CD4-positive, CD25-positive, alpha-beta regulatory T cell (primary cell): ENCODE measurements at places on chromosomes 5 and 9. TPM values are rescaled to one million over a fixed set of nuclear protein-coding genes. Genes with fewer than 3 reads are reported as not detected.
A peak's percentile ranks its signal among the peaks of the same experiment; 100 is the strongest.

DNA sequence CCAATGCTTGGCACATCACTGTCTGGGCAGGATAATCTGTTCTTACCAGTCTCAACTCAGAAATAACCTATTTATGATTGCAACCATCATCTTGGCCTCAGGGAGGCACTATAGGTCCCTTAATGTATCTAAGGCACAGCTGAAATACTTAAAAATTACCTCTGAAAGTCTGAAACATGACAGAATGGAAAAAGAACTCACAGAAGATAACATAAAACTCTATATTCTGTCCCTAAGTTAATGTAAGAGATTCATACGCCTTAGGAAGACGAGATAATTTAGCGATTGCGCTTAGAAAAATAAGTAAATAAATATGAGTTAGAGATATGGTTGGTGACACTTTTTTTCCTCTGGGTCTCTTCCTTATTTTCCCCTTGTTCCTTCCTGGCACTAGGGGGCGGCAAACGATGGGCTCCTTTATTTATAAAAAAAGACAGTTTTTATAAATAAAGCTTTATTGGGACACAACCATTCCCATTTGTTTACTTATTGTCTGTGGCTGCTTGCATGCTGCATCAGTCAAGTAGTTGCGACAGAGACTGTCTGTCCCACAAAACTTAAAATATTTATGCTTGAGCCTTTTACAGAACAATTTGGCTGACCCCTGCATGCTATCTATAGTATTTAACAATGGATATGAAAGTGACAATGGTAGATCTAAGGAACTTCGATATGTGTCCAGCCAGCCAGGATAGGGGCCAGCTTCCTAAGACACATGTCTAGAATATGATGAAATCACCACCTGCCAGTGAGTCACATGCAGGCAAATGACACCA lies 79.6 kb downstream of the PDE4D start:
- no peaks in the 10 kb centered on the region for H3K36me3 ChIP-seq
- peaks cover 3% of the 10 kb centered on the region for H3K27me3 ChIP-seq
- no peak overlapping the region for H3K27ac ChIP-seq
- DNase-seq, result no peak
- peaks cover 5% of the 10 kb centered on the region for H3K4me1 ChIP-seq

- no peak overlapping the region for H3K27ac ChIP-seq
- H3K36me3 ChIP-seq, result no peaks in the 10 kb centered on the region
- no peak for DNase-seq
- H3K4me1 ChIP-seq, result no peaks in the 10 kb centered on the region
- no peak overlapping the region for H3K4me3 ChIP-seq
- H3K27me3 ChIP-seq, result no peaks in the 10 kb centered on the region
These were observed 1538.5 kb upstream of the CDH6 start for GRCh38 chr5:29654954-29655353.

The EIF4E1B gene
- total RNA-seq, result not detected

DNA sequence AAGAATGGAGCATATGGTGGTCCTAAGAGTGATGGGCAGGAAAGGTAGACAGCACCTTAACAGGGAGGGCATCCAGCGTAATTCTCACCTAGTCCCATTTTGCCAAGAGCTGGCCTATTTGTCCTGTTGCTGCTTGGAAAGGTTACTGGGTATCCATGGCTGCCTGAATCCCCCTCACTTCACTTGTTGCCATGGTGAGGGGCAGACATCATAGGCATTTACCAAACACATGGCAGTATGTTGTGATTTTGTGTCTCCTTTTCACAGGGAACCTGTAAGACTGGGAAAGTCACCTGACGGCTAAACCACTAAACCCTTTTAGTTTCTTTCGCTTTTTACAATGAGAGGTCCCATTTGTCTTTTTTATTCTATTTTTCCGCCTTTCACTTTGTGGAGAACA lies 227.1 kb downstream of the CD180 start:
- no peak overlapping the region for H3K4me3 ChIP-seq
- DNase-seq, result no peak
- H3K4me1 ChIP-seq, result no peaks in the 10 kb centered on the region
- no peaks in the 10 kb centered on the region for H3K27me3 ChIP-seq
- H3K27ac ChIP-seq, result no peak overlapping the region

The GPX8 gene
- not detected for total RNA-seq

- peak within 1 kb of the TSS; percentile 92 for H3K27ac ChIP-seq
- H3K36me3 ChIP-seq, result peaks cover 28% of the 10 kb centered on the region
- H3K4me3 ChIP-seq, result peak within 1 kb of the TSS; percentile 90
- H3K4me1 ChIP-seq, result peaks cover 19% of the 10 kb centered on the region
- H3K27me3 ChIP-seq, result no peaks in the 10 kb centered on the region
These were observed at the start of gene DMAC1 for GRCh38 chr9:7799234-7799943. TSS of gene DMAC1 (minus strand) at chr9:7799778. CDS start at chr9:7799734, 44 bp downstream.

DNA sequence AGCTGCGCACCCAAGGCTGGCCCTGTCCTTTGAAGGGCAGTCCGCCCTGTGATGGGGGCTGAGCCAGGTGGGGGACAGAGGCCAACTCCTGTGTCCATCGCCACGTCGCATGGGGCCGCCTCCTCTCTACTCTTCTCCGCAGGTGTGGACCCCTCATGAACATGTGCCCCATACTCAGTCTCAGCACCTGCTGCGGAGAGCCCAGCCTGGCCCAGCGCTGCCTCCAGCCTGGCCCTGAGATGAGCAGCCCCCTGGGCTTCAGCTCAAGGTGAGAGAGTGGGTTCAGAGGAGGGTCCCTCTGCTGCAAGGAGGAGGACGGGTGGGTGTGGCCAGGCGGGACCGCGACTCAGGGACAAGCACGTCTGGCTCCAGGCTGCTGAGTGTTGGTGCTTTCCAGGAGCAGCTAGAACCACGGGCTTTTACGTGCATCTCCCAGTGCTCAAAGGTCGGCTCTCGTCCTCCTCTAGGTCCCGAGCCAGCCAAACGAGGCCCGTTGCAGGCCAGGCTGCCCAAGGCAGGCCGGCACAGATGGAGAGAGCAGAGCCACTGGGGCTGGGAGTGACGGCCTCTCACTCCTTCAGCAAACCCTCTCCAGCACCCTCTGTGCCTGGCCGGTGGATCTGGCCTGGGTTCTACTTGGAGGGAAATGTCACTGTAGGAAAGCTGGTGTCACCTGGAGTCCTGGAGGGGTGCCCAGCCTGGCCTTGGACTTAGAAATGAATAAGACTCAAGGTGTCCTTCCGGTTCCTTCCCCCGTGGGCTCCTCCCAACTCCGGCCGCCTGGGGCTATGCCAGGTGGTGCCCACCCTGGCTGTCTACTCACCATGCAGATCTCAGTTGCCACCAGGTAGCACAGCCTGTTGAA lies 48.9 kb upstream of the RNF130 start:
- H3K4me3 ChIP-seq, result no peak overlapping the region
- no peaks in the 10 kb centered on the region for H3K36me3 ChIP-seq
- no peak for DNase-seq
- no peak overlapping the region for H3K27ac ChIP-seq
- no peaks in the 10 kb centered on the region for H3K27me3 ChIP-seq

GRCh38 chr9:14989811-14990210 lies 79.6 kb upstream of the FREM1 start:
- DNase-seq, result no peak
- no peak overlapping the region for H3K27ac ChIP-seq
- no peaks in the 10 kb centered on the region for H3K27me3 ChIP-seq
- no peak overlapping the region for H3K4me3 ChIP-seq
- no peaks in the 10 kb centered on the region for H3K36me3 ChIP-seq

- no peaks in the 10 kb centered on the region for H3K36me3 ChIP-seq
- no peak for DNase-seq
- no peak overlapping the region for H3K27ac ChIP-seq
- H3K4me3 ChIP-seq, result no peak overlapping the region
- no peaks in the 10 kb centered on the region for H3K4me1 ChIP-seq
These were observed 18.4 kb downstream of the GADD45G start for GRCh38 chr9:89622933-89623861.

- no peak overlapping the region for H3K27ac ChIP-seq
- H3K27me3 ChIP-seq, result no peaks in the 10 kb centered on the region
- DNase-seq, result no peak
- H3K36me3 ChIP-seq, result no peaks in the 10 kb centered on the region
These were observed 420.1 kb downstream of the IRX1 start for GRCh38 chr5:4015709-4016108.

DNA sequence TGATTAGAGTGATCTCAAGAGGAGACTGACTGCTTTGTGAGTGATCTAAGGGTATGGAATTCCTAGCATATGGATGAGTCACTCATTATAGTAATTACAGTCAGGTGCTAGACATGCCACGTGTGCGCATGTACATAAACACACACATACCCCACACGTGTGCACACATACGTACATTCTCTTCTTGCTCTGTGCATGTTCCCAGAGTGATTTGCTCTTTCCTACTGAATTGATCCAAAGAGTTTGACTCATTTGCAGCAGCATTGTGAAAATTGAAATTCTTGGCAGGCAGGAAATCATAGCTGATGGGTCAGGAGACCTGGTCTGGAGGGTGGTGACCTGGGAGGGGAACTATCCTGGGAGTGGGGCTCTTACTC lies 63.8 kb downstream of the ANGPTL2 start:
- no peak overlapping the region for H3K27ac ChIP-seq
- no peak for DNase-seq
- no peaks in the 10 kb centered on the region for H3K36me3 ChIP-seq
- H3K27me3 ChIP-seq, result no peaks in the 10 kb centered on the region

- peaks cover 2% of the 10 kb centered on the region for H3K27me3 ChIP-seq
- no peak for DNase-seq
- H3K4me3 ChIP-seq, result no peak overlapping the region
- no peaks in the 10 kb centered on the region for H3K36me3 ChIP-seq
- no peaks in the 10 kb centered on the region for H3K4me1 ChIP-seq
- no peak overlapping the region for H3K27ac ChIP-seq
These were observed 180.2 kb upstream of the ZNF618 start for GRCh38 chr9:113695901-113696300.

The TRMT10B gene
- 12.5 TPM for total RNA-seq

The TCF7 gene
- total RNA-seq, result 234 TPM

GRCh38 chr9:35859310-35859989 lies 10.8 kb downstream of the OR13J1 start:
- H3K36me3 ChIP-seq, result no peaks in the 10 kb centered on the region
- H3K4me1 ChIP-seq, result no peaks in the 10 kb centered on the region
- no peak overlapping the region for H3K4me3 ChIP-seq
- peak; percentile 13 for DNase-seq
- H3K27me3 ChIP-seq, result peaks cover 8% of the 10 kb centered on the region

DNA sequence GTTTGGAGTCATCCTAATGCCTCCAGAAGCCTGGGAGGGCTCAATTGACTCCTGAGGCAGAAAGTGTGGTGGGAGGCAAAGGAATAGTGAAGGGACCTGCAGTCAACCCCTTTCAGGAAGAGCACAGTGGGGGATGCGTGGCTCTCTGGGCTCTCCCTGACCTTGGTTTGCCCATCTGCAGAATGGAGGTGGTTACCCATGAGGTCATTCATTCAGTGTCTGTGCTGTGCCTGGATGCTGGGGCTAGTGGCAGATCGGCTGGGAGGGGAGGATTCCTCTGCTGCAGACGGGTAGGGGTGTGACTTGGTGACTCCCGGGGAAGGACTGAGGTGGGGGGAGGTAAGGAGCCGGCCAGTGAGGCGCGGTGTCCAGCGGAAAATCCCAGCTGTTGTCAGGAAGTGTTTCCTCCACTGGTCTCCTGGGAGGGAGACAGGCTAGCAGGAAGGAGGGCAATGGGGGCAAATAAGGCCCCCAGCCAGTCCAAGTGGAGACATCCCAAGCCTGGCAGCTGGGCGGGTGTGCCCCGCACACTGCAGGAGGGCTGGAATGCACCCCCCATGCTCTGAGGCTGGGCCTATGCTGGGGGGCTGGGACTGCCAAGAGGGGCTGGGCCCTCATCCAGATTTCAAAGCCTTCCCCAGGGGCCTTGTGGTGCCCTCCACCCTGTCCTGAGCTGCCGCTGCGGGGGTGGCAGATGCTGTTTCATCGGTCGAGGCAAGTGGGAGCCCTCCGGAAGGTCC lies 10.9 kb downstream of the CXXC5 start:
- no peaks in the 10 kb centered on the region for H3K4me1 ChIP-seq
- no peaks in the 10 kb centered on the region for H3K27me3 ChIP-seq
- no peaks in the 10 kb centered on the region for H3K36me3 ChIP-seq
- H3K4me3 ChIP-seq, result no peak overlapping the region
- no peak overlapping the region for H3K27ac ChIP-seq

GRCh38 chr9:134243778-134244467 lies 79.6 kb upstream of the RNU6ATAC start:
- DNase-seq, result peak; percentile 14
- H3K27ac ChIP-seq, result no peak overlapping the region
- H3K27me3 ChIP-seq, result no peaks in the 10 kb centered on the region

GRCh38 chr5:169781420-169782345 lies 144.6 kb downstream of the DOCK2 start:
- H3K27ac ChIP-seq, result no peak overlapping the region
- DNase-seq, result no peak
- H3K27me3 ChIP-seq, result no peaks in the 10 kb centered on the region
- no peak overlapping the region for H3K4me3 ChIP-seq
- H3K4me1 ChIP-seq, result no peaks in the 10 kb centered on the region
- H3K36me3 ChIP-seq, result peaks cover 35% of the 10 kb centered on the region

The OLFM1 gene
- not detected for total RNA-seq

The C5orf58 gene
- not detected for total RNA-seq

The SPATA31D3 gene
- not detected for total RNA-seq

The SLC25A2 gene
- total RNA-seq, result 0.74 TPM

The SLC45A2 gene
- total RNA-seq, result not detected

- H3K27ac ChIP-seq, result no peak overlapping the region
- H3K4me3 ChIP-seq, result no peak overlapping the region
- DNase-seq, result no peak
- no peaks in the 10 kb centered on the region for H3K36me3 ChIP-seq
- H3K27me3 ChIP-seq, result no peaks in the 10 kb centered on the region
- H3K4me1 ChIP-seq, result no peaks in the 10 kb centered on the region
These were observed 304.4 kb upstream of the SMC2 start for GRCh38 chr9:103789686-103790085.

DNA sequence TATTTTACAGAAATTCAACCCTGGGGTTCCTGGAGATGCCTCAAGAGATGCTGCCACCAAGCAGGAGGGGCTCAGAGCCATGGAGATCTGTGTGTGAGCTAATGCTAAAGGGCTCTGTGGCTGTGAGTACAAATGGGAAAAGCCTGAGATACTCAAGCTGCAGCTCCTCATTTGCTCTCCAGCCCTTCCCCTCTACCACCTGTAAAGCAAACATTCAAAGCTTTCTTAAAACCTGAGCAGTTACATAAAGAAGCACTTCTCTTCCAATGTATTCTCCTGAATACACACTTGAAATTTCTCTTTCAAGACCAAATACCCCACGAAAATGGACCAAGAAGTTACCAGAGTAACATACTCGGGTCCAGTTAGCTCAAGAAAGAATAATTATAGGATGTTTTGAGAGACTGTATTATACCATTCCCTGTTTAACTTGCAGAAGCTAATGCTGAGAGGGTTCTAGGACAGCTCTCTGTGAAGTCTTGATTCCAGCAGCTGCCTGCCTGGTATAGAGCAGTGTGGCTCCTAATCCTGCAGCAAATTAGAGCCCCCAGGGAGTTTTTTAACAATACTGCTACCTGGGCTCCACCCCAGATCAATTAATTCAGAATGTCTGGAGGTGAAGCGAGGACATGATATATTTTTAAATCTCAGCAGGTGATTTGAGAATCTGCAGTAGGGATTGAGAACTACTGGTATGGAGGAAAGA lies 21.1 kb downstream of the RGS7BP start:
- no peak for DNase-seq
- no peaks in the 10 kb centered on the region for H3K4me1 ChIP-seq
- H3K4me3 ChIP-seq, result no peak overlapping the region
- H3K36me3 ChIP-seq, result no peaks in the 10 kb centered on the region

- no peaks in the 10 kb centered on the region for H3K4me1 ChIP-seq
- peaks cover 5% of the 10 kb centered on the region for H3K27me3 ChIP-seq
- H3K4me3 ChIP-seq, result no peak overlapping the region
- no peak overlapping the region for H3K27ac ChIP-seq
- DNase-seq, result no peak
- H3K36me3 ChIP-seq, result no peaks in the 10 kb centered on the region
These were observed 39.3 kb downstream of the NUDT12 start for GRCh38 chr5:103523319-103523718.
